ENCODE measurements at places on chromosomes 16 and 17.

- DNase-seq: peak; percentile 75
Measured at GRCh38 chr17:32609085-32609484, 122.3 kb downstream of the CDK5R1 start.

GRCh38 chr17:73724341-73724740 lies 80.1 kb upstream of the SDK2 start:
- DNase-seq: no peak

DNA sequence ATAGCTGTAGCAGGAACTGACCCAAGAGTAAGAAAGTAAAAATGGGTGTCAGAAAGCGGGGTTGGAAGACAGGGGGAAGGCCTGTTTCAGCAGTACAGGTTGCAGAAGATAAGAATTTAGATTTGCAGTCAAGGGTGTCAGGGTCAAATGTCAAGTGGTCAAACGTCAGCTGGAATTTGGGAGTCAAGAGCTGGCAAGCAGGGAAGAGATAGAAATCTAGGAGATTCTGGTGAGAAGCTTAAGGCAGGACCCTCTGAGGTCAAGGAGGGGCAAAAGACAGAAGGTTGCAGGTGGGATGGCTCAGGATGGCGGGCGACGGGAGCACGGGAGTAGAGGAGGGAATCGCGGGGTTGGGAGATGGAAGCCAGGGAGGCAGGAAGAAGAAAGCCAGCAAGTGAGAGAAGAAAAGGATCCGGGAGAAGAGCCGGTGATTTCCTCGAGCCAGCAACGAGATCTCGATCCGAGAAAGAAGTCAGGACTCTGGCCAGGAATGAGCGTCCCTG lies 335 bp downstream of the SLC25A35 start:
- no peak for DNase-seq

- no peak for DNase-seq
Measured at GRCh38 chr17:82679586-82680465, 18.7 kb downstream of the RAB40B start.

DNA sequence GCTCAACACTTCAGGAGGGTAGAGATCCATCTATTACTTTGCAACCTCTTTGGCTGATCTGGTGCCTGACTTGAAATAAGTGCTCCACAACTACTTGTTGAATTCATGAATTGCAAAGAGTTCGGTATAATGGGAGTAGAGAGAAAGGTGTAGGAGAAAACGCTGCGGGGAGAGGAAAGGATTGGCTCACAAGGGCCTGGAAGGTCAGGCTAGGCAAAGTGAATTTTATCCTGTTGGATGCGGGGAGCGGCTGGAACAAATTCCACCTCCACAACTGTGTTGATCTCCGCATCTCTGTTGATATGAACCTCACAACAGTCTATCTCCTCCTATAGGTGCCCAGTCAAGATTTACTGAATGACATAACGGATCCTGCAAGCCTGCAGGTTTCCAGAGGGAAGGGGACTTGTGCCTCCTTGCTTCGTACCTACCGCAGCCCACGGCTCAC lies 684 bp downstream of the SLX4 start:
- no peak for DNase-seq

DNA sequence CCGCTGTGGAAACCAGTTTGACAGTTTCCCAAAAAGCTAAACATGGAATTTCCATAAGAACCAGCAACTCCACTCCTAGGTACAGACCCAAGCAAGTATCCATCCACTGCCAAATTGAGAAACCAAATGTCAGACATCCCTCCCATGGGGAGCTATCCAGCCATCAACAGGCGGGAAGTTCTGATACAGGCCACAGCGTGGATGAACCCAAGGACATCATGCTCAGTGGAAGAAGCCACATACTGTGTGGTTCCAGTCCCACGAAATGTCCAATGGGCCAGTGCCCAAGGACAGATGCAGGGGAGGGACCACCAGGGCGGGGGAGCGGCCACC lies 12.6 kb upstream of the BAIAP2 start:
- DNase-seq: no peak

DNA sequence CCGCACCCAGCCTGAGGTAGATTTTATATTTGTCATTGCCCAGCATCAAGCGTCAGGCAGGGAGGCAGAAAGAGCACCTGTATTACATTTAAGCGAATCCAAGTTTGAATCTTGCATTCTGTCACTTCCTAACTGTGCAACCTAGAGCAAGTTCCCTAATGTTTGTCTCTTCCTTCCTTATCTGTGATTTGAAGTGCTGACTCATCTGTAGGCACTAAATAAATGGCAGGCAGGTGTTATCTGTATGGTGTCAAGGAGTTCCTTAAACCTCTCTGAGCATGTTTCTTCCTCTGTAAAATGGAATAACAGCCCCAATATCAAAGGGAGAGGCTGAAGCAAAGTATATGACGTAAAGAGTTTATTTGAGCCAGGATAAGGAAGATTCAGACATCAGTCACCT lies 24.3 kb downstream of the GP2 start:
- DNase-seq: no peak

- DNase-seq: no peak
Measured at GRCh38 chr16:3088450-3088849, 10.6 kb downstream of the ZSCAN10 start.

DNA sequence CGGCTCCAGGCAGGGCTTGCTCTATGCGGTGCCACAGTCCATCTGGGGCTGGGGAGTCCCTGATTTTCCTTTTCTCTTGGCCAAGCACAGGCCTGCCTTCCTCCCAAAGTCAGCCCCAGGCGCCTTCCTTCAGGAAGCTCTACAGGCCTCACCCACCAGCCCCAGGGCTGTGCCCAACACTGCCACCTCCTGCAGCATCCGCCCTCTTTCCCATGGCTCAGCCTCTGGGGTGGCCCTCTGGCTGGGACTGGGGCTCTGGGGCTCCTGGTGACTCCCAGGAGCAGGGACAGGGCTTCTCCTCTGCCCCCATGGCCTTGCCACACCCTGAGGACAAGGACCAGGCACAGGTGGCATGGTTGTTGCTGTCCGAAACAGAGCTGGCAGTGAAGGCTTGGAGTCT lies 817 bp downstream of the ITGB4 start:
- no peak for DNase-seq

- no peak for DNase-seq
Measured at GRCh38 chr16:70601576-70602575, 44.5 kb upstream of the IL34 start.

DNA sequence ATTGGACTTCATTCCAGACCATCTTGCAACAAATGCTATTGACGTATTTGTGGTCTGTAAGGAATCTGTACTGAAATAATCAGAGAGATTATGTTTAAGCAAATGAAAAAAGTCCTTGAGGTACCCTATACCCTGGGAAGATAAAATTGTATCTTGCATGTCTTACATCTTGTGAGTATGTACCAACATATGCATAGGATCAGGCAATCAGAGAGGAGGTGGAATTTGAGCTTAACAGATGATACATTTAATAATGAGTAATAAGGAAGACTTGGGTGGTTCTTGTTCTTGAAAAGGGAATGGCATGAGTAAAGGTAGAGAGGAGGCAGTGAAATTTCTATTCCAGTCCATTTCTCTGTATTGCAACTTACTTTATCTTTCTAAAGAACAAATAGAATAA lies 10.6 kb downstream of the MOSMO start:
- no peak for DNase-seq

DNA sequence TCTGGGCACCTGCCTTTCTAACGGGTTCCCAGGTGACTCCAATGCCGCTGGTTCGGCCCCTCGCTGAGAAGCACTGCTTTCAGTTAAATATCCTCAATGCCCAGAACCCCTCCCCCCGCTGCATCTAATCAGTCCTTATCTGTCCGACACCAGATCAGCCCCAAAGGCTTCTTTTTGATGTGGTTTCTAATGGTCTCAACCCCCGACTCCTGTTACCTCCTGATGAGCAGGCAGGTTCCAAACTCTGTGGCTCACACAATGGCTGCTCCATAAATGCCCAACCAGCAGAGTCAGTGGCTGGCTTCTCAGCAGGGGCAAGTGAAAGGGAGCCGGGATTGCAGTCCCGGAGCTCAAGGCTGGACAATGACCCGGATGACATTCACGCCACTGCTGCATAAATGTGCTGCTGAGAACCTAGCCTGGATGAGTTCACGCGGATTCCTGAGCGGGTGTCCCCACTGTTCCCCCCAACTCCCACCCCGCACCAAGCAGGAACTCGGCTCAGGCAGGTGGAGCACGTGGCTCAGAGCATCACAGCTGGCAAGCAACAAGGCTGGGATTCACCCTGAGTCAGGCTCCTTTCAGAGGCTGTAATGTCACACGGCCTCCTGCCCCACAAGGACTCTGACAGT lies 1.0 kb upstream of the SLC38A8 start:
- no peak for DNase-seq

- DNase-seq: no peak
Measured at GRCh38 chr16:85961988-85962915, 63.3 kb downstream of the IRF8 start.

- DNase-seq: no peak
Measured at GRCh38 chr17:13429201-13429600, 172.5 kb downstream of the HS3ST3A1 start.

- no peak for DNase-seq
Measured at GRCh38 chr16:79276501-79276900, 324.0 kb downstream of the MAF start.

DNA sequence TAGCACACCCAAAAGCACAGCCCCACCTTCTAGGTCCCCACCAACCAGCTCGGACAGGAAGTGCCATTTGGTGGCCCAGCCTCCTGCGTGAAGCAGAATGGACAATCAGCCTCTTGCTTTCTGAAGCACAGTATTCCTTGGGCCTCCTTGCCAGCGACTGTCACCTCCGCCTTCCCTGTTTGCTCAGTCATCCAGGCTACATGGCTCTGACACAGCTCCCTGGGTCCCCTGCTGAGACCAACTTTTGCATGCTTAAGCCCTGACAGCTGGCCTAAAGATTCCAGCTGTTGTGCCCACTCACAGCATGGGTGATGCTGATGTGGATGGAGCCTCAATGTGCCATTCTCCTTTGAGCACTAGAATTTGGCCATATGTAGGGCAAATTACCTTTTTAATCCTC lies 4.5 kb upstream of the CACNG5 start:
- DNase-seq: no peak

DNA sequence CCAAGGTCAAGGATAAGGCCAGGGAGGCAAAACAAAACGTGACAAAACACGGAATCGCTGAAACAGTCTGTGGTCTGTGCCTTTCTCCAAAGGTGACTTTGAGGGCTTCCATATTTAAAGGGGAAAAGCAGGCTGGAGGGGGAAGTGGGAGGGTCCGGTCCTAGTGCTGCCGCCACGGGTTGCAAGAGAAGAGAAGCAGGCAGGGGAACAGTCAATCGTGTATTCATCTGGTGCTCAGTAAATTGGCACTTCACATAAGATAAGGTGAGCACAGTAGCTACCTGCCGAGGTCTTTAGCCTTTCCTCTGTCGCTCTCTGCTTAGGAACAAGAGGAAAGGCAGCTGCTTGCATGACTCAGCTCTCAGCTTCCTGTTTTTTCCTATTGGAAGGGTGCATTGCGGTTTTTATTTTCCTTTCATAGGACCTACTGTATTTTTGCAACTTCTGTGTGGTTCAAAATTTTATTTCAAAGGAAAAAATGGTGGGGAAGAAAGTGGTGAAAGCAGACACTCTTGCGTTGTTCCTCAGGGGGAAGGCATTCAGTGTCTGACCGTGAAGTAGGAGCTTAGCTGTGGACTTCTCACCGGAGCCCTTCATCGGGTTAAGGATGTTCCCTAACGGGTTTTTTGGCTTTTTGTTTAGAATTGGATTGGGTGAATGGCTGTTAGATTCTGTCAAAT lies 7.1 kb upstream of the LGALS3BP start:
- no peak for DNase-seq

DNA sequence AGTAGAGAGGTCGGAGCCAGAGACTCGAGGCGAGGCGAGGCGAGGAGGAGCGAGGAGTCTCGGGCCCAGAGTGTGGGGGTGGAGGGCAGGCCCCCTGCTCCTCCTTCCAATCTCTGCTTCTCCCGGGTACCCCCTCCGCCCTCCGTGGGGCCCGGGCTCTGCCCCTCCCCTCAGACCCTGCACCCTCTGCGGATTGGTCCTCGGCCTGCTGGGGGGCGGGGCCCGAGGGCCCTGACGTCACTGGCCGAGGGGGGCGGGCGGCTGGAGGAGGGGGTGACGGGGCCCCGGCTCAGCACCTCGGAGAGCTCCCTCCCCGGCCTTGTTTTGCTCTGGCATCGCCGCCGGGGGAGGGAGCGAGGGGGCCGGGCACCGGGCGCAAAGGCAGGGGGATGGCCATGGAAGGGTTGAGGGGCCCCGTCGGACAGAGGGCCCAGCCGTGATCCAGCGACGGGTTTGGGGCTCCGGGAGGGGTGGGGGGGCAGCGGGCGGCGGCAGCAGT lies at the start of gene RUNDC3A:
Gene RUNDC3A, plus strand, starts transcription at position 282 of the 499 bp plus-strand sequence. CDS start 232 bp downstream, outside the sequence.
- peak; percentile 89 for DNase-seq

DNA sequence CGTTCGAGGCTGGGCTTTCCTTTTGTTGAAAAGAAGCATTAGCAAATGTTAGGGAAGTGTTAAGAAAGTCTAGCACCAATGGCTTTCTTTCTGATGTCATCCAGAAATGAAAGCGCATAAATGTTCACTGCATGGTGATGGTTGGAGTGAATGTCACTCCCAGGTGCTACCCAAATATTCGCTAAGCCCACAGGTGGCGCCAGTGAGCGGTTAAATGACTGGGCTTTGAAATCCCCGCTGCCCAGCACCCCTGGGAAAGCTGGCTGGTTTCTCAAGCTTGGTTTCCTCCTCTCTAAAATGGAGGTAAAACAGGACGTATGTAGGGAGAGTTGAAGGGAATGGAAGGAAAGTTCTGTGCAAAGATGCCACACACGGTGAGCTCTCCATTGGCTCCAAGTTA lies 104.4 kb downstream of the IRX5 start:
- DNase-seq: peak; percentile 48

GRCh38 chr17:81013642-81014041 lies 21.3 kb upstream of the BAIAP2 start:
- DNase-seq: no peak

DNA sequence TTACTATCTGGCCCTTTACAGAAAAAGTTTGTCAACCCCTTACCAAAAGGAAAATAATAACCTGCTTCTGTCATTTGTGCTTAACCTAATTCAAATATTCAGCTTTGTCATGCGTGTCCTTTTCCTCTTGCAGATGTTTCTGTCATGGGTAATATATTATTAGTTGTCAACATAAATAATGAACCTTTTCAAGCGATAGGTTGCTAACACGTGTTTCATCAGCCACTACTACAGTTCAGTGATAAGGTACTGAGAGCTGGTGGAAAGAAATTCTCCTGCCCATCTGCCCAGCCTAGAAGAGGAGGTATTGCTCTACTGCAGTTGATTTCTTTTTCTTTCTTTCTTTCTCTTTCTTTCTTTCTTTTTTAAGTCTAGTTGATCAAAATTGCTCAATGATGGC lies 12.0 kb upstream of the SRSF1 start:
- DNase-seq: no peak

All from stimulated activated naive CD8-positive, alpha-beta T cell treated with anti-CD3 and anti-CD28 coated beads, Interleukin-15, Interleukin-2, amounts not matched to agents 100 U/mL and 50 U/mL, for 24 hours (primary cell).